HuH-7 (cell line): ENCODE measurements at places on chromosomes 16 and 17.

DNA sequence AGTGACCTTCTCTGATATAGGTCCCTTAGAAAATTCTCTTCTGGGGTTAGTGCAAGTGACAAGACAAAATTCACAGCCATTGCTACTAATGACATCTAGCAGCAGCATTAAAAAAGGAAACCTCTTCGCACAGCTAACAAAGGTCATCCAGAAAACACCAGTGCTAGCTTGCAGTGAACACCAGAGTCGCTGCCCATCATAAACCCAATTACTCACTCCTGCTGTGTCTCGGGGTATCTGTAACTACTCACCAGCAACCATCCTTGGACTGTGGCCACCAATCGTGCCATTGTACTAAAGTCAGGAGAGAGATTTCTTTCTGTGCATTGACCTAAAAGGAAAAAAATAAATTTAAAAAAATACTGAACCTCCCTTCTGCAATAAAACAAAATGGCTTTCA is 1494.7 kb upstream of the CDH8 start:
- no peak for DNase-seq

- DNase-seq = no peak
These were observed 2.3 kb downstream of the TAOK2 start for GRCh38 chr16:29975811-29976511.

DNA sequence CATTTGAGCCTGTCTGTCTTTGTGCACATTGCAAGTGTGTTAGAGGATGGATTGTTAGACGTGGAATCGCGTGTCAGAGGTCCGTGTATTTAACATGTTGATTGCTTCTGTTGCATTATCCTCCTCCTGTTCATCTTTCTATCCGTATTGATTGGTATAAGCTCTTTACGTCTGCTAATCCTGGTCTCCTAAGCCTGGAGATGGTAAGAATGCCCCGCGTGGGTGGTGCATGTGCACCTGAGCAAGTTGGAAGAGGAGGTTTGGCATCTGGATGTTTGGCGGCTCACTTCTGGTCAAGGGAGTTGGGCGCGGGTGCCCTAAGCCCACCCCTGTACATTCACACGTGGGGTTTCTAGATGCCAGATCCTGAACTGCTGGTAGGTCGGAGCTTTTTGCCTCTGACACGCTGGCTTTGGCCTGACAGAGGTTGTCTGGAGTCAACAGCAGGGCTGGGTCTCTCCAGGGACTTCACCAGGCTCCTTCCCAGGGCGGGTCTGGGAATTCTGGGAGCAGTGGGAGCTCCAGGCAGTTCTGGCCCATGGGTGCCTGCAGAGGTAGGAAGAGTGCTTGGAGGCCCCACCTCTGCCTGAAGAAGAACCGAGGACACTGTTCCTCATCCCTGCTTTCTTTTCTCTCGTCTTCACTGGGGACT is 107.3 kb downstream of the OR1D5 start:
- no peak for DNase-seq

DNA sequence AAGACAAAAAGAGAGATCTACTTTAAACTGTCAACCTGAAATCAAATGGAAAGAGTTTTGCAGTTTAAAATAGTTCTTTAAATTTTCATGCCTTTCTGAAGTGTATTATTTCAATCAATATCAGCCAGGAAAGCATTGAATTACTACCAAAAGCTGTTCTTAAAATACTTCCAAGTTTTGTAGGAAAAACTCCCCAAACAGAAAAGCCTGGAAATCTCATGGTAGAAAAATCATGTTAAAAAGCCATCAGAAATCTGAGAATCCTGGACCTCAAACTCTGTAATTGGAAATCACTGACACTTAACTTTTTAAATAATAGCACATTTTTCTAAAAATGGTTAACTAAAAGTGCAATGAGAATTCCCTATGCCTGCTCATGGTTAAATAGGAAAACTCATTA is 63.3 kb upstream of the CNTNAP4 start:
- DNase-seq = no peak

- DNase-seq = no peak
These were observed 7.9 kb downstream of the RABEP2 start for GRCh38 chr16:28917095-28917494.

GRCh38 chr16:74651841-74652240 is 14.8 kb downstream of the RFWD3 start:
- DNase-seq = no peak

DNA sequence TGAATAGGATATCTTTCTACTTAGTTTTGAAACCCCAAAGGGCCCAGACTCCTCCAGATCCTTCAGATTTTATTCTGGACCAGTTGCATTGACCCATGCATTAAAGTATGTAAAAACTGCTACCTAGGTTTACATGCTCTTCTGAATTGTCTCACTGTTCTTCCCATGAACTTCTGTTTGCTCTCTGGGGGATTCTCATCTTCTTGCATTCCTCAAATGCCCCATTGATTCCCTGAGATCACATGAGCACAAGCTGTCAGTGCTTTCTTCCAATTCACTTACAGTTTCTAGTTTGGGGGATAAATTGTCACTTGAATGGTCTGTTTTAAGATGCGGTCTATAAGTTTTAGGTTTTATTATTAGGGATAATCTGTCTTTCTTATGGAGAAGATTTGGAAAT is 188.9 kb upstream of the KIF2B start:
- no peak for DNase-seq

GRCh38 chr17:60390186-60390585 is 1.7 kb downstream of the USP32 start:
- no peak for DNase-seq

DNA sequence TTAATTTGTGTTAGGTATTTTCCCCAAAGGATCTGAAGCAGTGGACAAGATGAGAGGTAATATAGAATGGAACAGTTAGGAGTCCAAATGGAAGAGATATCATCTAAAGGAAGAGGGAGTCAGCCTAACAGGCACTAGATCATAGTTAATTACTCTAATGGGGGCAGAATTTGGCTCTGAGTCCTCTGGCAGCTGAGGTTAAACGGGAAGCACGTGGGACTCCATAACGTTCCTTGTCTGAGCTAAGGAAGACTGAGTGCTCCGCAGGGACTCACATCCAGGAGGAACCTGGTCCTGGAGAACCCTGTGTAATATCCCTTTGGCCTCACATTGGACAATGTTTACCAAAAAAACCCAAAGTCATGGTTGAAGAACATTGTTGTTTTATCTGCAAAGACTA is 46.6 kb upstream of the TEX2 start:
- no peak for DNase-seq

DNA sequence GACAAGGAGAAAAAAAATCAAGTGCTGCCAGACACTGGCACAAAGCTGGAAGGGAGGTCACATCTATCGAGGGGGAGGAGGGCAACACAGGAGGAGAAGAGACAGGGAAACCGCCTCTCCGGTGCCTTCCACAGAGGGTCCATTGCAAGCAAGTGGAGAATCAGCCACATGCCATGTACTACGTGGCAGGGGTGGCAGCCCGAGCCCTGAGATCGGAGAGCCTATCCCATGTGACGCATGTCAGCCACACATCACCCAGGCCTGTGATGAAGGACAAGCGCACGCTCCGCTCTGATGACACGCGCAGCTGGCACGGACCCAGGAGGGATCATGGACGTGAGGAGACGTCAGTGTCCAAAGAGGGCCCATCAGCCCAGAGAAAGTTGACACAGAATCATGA is 30.1 kb downstream of the ADCY9 start:
- DNase-seq = no peak

- no peak for DNase-seq
These were observed 52.2 kb upstream of the HAPSTR1 start for GRCh38 chr16:9039210-9039609.

- no peak for DNase-seq
These were observed 362.0 kb downstream of the SEC14L1 start for GRCh38 chr17:77502626-77503292.

GRCh38 chr17:74477411-74477810 is 11.0 kb downstream of the CD300A start:
- DNase-seq = no peak
